ENCODE measurements at places on chromosomes 6 and 20.

GRCh38 chr6:75892384-75892783 lies 143.3 kb downstream of the MYO6 start:
- DNase-seq: no peak

- DNase-seq: no peak
These were observed 1532.7 kb downstream of the HACE1 start for GRCh38 chr6:103326760-103327757.

GRCh38 chr20:29299811-29300578 lies 1957.5 kb upstream of the DEFB115 start:
- DNase-seq: no peak

- DNase-seq: no peak
These were observed 25.4 kb upstream of the BTN3A2 start for GRCh38 chr6:26339612-26340011.

- no peak for DNase-seq
These were observed 220.2 kb upstream of the CEP162 start for GRCh38 chr6:84447651-84448050.

- DNase-seq: no peak
These were observed 196.6 kb downstream of the UST start for GRCh38 chr6:148943451-148943850.

DNA sequence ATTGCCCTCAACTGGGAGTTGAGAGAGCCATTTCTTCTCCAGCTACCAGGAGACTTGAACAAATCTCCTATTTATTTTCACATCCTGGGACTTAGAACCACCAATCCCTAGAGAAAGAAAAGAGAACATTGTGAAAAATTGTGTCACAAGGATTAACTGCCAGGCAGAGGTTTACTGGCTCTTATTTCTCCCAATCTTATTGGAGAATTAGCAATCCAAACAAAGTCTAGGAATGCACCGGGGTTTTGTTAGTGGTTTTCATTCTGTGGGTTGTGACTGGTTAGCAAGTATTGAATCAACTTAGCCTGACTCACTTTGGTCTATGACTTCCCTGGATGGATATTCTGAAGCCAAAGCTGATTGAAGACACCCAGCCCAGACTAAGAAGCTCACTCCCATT lies 21.2 kb upstream of the ENPP5 start:
- DNase-seq: no peak

- no peak for DNase-seq
These were observed 313.4 kb downstream of the CDH26 start for GRCh38 chr20:60271597-60271996.

- no peak for DNase-seq
These were observed 236.0 kb downstream of the TTLL2 start for GRCh38 chr6:167560673-167561569.

GRCh38 chr6:109454496-109455436 lies 806 bp downstream of the MICAL1 start:
- peak; percentile 49 for DNase-seq

GRCh38 chr6:11092668-11093375 lies 812 bp upstream of the SMIM13 start:
- no peak for DNase-seq

DNA sequence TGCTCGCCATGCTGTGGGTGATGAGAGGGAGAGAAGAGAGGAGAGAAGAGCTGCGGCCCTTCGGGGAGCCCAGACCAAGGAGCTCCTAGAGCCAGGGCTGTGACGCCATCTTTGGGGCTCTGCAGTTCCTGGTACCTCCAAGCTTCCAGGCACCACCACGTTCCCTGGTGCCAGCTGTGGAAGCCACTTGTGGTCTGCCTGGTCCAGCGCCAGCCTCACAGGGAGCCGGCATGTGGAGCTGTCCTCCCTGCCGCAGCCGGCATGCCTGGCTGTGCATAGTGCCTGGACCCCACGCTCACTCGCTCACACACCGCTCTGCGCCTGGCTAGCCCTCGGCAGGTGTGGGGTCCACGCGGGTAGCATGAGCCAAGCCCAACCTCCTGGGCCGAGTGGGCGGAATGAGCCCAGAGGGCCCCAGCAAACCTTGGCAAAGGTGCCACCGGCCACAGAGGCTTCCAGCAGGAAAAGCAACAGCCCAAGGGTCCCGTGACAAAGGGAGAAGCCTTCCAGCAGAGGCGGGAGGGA lies 19.3 kb upstream of the CHRNA4 start:
- DNase-seq: no peak

- no peak for DNase-seq
These were observed 84.3 kb downstream of the FILIP1 start for GRCh38 chr6:75409286-75409685.

DNA sequence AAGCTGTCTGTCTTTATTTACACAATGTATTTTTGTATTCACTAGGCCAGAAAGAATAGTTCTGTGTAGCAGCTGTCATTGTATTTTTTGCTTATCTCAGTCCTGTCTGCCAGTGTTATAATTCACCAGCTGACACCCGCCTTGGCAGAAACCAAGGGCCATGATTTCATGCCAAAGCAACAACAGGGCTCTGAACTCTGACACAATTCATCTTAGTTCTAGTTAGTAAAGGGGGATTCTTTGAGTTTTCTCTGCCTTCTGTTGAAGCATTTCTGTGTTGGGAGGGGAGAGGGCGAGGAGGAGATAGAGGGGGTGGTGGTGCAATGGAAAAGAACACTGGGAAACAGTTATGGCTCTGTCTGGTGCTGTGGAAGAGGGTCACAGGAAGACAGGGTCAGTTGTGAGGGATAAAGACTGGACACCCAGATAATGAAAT lies 684.6 kb upstream of the MARCKS start:
- DNase-seq: no peak

DNA sequence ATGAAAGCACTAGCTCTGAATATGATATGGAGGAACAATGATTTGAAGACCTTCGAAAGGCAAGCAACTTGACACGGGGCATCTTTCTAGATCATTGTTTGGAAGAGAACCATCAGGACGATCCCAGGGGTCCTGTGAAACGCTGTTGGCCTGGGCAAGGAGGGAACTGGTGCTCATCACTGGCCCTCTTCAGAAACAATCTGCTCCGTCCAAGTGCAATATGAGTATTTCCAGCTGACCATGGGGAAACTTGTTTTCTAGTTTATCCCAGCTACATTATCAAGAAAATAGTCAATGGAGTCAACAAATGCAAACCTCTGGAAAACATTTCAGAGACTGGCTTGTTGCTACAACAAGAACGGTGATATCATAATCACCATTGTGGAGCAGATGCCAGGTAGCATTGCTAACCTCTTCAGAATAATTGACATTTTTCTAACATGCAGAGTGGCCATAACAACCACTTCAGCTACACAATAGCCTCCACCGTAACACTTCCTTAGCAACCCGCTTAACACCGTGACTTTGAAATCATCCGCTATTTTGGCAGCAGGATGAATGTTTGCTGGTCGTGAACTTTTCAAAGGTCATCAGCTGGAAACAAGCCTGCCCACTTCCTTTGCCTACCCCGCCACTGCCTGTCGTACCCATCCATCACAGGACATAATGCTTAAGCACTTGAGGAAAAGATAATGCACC lies 112.0 kb upstream of the PDE10A start:
- DNase-seq: no peak

DNA sequence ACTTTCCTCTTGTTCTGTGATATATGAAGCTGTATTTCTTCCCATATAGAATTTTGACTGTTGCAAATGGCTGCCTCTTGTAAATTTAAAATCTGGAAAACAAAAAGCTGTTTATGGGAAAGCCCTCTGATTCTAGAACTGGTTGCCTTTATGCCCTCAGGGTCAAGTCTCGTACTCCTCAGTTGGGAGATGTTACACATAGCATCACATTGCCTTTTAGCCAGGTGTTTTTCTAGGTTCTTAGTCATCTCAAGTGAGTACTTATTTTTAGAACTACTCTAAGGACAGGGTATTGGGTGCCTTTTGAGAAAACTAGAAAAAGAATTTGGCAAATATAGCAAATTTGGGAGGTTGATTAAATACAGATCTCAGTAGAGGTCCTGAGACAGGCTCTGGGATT lies 58.5 kb downstream of the ANKS1A start:
- no peak for DNase-seq

GRCh38 chr20:17654649-17655285 lies 27.3 kb downstream of the RRBP1 start:
- no peak for DNase-seq

DNA sequence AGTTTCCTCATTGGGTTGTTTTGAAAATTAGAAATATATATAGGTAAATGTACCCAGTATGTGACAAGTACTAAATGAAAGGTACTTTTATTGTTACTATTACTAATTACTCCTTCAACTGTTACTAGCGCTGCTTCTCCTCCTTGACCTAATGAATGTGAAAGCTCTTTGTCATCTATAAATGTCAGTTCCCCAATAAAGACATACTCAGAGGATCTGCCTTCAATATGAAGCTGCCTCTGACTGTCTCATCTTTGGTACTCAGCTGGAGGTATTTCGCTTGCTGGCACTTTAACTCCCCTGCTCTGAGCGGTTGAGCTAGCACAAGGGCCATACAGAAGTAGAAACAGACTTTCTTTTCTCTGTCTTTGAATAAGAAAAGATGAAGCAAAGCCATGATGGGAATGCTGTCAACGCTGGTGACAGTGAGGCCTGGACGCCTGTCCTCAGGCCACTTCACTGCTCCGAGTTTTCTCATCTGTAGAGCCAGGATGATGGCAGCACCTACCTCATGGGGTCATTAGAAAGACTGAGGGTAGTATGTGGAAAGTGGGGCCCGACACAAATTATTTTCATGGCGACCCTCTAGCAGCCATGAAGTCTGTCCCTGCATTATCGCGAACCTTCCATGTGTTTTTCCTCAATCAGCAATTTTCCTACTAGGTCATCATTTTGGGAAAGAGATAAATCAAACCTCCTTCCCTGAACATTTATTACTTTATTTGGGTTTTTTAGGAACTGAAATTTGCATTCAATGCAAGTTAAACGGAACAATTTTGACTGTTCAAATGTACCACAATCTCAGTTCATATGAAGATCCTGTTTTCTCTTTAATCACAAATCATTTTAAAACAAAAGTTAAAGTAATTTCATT lies 55.9 kb upstream of the SNX9 start:
- DNase-seq: no peak

- DNase-seq: no peak
These were observed 665.9 kb upstream of the CITED2 start for GRCh38 chr6:140040396-140040795.

DNA sequence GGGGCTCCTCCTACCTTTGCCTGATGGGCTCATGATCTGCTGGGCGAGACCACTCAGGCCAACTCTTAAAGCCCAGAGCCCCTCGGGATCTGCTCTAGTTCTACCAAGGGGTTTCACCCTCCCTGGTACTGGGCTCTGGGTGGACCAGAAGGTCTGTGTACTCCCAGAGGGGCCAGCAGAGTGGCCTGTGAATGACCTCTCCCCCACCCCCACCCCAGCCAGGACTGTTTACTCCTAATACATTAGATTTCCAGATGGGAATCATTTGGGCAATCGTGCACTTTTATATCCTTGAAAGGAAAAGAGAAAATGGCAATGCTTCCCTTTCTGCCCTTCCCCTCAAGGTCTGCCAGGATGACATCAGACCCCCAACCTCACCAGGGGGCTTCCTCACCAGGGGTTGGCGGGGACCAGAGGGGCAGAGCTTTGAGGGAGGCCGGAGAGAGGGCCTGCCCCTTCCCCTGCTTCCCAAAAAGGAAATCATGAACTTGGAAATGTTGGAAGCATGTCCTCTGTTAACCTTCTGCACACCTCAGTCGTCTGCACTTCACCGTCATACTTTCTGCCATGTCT lies 37.1 kb upstream of the PMEPA1 start:
- DNase-seq: no peak

GRCh38 chr6:101630941-101631340 lies 237.4 kb downstream of the GRIK2 start:
- DNase-seq: no peak

DNA sequence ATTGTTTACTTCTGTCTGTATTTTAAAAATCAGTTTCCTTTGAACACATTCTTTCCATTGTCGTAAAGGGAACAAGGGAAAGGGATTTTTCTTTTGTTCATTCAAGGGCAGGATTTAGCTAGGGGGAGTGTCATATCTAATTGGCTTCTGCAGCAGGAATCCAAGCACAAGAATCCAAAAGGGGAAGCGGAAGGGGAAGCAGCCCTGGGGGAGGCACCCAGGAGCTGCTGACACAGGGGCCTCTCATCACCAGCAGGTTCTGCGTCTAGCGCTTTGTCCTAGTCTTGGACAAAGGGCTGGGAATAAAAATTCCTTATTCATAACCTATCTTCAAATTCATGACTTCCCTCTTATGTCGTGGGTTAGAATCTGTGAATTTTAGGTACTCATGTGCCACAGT lies 13.7 kb downstream of the RIPK1 start:
- no peak for DNase-seq

DNA sequence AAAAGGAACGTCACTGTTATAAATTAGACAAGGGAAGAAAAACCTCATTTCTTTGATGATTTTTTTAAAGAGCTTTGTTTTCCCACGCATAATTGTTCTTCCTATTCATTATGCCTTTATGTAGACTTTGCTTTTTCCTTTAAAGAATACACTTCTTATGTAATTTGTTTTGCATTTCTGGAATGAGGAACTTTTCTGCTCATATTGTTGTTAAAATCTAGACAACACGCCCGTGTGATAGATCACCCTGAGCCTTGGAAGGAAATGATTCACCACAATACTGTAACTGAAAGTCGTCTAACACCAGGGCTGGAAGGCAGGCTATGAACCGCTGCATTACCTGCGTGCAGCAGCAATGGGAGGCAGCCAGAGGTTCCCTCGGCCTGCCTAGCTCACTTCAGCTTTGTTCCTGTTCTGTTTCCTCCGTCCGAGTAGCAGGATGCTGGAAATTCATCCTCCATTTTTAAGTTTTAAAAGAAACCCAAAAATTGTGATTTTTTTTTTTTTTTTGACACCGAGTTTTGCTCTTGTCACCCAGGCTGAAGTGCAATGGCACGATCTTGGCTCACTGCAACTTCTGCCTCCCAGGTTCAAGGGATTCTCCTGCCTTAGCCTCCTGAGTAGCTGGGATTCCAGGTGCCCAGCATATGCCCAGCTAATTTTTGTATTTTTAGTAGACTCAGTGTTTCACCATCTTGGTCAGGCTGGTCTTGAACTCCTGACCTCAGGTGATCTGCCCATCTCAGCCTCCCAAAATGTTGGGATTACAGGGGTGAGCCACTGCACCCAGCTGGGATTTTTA lies 49.6 kb upstream of the ZNF217 start:
- DNase-seq: peak; percentile 71

GRCh38 chr6:107712665-107713551 lies 111.2 kb downstream of the SCML4 start:
- DNase-seq: peak; percentile 70

- DNase-seq: no peak
These were observed 258.7 kb upstream of the ID4 start for GRCh38 chr6:19578481-19578880.

DNA sequence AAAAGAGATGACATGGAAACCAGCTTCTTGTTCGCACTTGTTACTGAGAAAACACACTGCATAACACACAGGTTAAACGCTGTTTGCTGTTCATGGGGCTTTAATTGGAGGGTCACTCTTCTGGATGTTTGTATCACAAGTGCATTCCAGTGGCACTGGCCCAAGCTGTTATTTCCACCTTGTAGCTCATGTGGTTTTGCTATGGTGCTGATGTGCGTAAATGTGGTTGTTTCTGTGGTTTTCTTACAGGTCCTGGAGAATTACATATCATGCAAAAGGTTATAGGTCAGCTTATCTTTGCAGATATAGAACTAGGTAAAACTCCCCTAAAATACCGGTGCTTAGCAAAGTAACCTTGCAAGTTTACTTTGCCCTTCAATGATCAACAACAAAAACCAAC lies 89.3 kb upstream of the AHI1 start:
- DNase-seq: no peak

GRCh38 chr6:4637691-4638433 lies 138.3 kb upstream of the CDYL start:
- DNase-seq: peak; percentile 66

GRCh38 chr6:45543298-45544235 lies 165.8 kb upstream of the SUPT3H start:
- no peak for DNase-seq

GRCh38 chr6:98574984-98575383 lies 259.4 kb upstream of the POU3F2 start:
- no peak for DNase-seq

Data from stimulated activated effector memory CD8-positive, alpha-beta T cell treated with anti-CD3 and anti-CD28 coated beads, Interleukin-12 subunit alpha, Interleukin-12 subunit beta, amount 100 ng/mL, for 72 hours (primary cell).